ENCODE measurements at places on chromosomes 16 and 17.

- no peak for DNase-seq
These were observed 3.5 kb upstream of the CES4A start for GRCh38 chr16:66984892-66985311.

DNA sequence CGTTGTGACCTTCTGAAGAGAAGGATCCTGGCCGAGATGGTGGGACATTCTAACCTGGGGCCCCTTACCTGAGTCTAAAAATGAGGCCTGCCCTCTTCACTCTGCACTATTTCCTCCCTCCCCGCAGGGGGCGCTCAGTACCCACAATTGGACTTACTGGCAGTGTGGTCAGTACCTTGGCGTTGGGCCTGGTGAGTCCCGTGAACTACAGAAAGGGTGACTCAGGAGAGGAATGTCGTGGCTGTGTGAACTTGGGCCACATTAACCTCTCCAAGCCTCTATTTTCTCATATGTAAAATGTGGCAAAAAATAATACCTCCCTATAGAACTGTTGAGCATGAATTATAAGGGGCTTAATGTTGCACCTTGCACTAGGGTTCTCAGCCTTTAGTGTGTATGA is 3.9 kb downstream of the RSAD1 start:
- DNase-seq = peak; percentile 88

- DNase-seq = no peak
These were observed 49.1 kb downstream of the TBC1D16 start for GRCh38 chr17:79986411-79987186.

DNA sequence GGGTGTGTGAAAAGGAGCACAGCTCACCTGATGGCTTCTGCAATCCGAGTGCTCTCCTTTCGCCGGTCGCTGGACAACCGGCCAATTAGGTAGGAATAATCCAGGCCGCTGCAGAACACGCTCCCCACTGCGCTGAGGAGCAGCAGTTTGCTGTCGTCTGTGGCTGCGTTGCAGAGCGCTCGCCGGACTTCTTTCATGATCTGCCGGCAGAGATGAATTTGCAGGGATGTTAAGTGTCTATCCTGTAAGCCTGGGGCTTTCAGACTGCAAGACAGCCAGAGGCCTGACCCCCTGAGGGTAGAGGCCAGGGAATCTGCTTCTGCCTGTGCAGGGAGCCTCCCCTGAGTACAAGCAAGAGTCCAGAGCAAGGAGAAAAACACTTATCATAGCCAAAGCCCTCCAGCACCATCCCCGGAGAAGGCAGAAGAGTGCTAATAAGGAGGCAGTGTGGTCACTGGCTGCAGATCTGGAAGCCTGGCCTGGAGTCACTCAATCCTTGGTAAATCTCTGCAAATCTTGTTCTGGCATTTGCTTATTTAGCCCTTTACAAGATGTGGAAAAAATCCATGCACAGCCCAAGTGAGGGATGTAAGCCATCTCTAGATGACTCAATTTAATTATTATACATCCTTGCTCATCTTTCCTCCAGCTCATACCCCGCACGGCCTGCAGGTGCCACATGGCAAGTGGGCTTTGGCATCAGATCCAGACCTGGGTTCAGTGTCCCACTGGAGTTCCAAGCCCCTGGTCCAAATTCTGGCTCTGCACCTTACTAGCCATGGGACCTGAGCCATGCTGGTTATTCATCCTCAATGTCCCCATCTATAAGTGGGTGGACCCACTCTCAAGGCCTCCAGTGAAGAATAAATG is 80.2 kb downstream of the DYNLRB2 start:
- peak; percentile 51 for DNase-seq

DNA sequence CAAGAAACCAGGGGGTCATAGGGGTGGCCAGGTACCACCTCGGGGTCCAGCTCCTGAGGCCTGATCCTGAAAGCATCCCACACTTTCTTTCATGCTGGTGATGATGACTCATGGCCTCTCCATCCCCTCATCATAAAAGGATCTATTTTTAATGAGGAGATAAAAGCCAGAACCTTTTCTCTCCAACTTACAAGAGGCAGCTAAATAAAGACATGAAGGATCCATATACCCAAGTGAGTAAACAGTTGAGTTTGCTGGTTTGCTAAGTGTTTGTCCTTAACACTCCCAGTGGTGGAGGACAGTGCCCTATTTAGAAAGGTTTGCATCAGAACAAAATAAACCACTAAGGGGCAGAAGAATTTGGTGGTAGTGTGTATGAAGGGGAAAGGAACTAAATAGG is 383.8 kb downstream of the GRIN2A start:
- DNase-seq = no peak

DNA sequence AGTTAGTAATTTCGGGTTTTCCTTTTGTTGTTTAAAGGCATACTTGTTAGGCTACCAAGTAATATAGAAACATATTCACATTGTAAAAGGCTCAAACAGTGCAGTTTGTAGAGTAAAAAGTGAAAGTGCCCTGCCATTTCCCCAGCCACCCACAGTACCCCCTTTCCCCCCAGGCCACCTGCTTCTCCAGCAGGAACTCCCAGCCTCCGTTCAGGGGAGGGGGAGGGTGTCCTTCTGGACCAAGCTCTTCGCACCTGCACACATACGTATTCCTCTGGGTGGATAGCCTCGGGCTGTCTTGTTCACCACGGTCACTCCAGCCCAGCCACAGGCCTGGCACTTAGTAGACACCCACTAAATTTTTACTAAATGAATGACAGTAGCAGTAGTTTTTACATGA is 144.5 kb downstream of the CLEC16A start:
- DNase-seq = no peak

DNA sequence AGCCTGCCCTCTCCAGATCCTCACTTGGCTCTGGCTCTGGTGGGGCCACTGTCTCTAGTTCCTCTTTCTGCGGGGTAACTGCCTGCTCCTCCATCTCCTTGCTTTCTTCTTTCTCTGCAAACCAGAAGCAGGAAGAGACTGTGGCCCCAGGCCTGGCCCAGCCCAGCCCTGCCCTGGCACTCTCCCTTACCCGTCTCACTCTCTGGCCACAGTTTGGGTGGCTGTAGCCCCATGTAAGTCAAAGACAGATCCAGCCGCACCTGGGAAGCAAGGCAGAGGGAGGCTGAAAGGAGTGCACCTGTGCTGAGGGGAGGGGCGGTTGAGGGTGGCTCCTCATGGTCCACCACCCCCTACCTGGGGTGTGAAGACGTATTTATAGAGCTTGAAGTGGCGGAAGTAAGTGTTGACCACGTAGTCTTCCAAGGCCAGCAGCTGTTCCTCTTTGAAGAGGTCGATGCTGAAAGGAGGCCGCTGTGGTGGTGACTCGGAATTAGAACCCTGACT is 2.8 kb downstream of the CFAP119 start:
- no peak for DNase-seq

DNA sequence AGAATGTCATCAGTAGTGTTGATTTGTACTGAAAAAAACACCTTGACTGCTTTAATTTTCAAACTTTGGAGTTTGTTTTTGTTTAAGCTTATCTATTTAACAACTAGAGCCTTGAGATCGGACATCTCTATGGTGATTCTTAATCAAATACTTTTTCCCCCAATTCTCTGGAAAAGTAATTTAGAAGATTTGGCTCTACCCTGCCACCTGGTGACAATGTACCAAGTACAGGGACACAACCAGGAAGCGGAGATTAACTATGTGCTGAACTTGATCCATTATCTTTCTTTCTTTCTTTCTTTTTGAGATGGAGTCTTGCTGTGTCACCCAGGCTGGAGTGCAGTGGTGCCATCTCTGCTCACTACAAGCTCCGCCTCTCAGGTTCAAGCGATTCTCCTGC is 30.8 kb downstream of the USP43 start:
- peak; percentile 27 for DNase-seq

- DNase-seq = no peak
These were observed 35.4 kb upstream of the ADORA2B start for GRCh38 chr17:15909481-15909991.

GRCh38 chr17:58521680-58522079 is 7.2 kb upstream of the MTMR4 start:
- no peak for DNase-seq

DNA sequence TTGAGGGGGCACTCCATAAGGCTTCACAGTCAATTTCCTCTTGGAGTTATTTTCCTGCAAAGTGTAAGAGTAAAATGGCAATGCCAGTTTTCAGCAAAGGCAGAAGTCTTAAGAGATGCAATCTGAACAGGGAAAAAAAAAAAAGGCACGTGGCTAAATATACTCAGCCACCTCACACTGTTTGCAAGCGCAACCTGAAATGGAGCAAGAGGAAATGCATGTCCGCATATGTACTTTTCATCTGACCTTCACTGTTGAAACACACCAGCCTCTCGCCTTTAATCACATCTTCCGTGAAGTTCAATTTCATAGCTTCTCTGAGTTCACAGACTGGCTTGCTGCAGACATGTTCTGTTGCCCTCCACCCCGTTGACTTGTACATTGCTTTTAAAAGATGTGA is 101.4 kb downstream of the KATNIP start:
- DNase-seq = no peak

DNA sequence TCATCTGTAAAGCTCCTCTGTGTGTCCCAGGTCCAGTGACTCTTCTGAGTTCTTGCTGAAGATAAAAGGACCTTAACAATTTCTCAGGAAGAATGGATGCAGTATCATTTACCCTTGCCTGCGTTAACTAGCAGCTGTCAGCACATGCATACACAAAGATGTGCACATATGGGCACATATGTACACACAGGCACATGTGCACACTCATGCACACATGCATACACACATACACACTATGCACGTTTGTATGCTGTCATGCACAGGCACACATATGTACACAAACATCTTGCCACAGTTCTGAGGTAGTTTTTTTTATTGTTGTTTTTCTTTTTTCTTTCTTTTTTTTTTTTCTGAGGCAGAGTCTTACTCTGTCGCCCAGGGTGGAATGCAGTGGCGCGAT is 24.9 kb downstream of the GP2 start:
- DNase-seq = no peak

GRCh38 chr16:79656553-79657115 is 56.1 kb upstream of the MAF start:
- DNase-seq = peak; percentile 38

- DNase-seq = no peak
These were observed 22.7 kb downstream of the UNC13D start for GRCh38 chr17:75821552-75821951.

GRCh38 chr16:53612003-53612402 is 91.7 kb downstream of the RPGRIP1L start:
- no peak for DNase-seq

DNA sequence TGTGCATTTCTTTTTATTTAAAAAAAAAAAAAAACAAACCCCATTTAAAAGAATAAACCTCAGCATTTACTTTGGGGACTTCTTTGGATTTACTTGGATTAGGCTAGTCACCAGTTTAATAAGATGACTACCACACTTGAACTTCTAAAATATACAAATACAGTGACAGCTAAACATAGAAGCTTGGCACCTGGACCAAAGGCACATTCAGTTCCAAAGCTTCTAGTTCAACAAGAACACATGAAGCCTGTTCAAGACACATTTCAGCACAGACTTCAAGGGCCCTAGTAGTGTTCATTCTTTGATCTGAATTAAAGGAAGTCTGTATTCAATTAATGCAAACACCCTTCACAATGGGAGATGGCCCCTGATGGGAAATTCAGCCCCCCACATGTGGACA is 11.6 kb upstream of the ROGDI start:
- DNase-seq = no peak

DNA sequence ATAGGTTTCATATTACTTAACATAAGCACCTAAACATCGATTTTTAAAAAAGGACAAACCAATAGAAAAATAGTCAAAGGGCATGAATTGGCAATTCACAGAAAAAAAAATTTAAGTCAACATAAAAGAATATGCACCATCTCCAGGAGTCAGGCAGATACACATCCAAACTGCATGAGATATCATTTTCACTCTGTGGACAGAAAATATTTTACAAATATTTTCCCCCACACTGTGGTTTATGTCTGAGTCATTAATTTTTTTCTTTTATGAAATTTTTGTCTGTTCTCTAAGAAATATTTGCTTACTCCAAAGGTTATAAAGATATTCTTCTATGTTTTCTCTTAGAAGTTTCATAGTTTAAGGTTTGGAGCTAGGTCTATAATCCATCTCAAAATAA is 74.4 kb upstream of the DNAH17 start:
- no peak for DNase-seq

GRCh38 chr17:53749178-53749577 is 73.5 kb upstream of the KIF2B start:
- DNase-seq = peak; percentile 15

GRCh38 chr16:30998852-30999761 is 11.3 kb downstream of the STX1B start:
- no peak for DNase-seq

DNA sequence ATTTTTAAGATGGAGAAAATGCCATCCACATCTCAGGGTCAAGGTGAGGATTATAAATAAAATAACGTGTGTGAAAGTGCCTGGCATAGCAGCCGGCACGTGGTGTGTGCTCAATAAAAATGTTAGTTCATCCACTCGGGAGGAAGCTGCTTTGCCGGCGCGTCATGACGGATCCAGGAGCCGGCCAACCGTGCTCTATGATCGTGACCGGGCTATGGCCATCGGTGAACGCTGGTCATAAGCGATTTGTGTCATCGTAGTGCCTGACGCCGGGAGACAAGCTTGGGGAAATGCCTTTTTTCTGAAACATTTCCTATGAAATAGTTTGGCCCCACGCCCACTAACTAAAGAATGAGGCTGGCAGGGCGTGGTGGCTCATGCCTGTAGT is 74.0 kb downstream of the CMC2 start:
- DNase-seq = peak; percentile 82

DNA sequence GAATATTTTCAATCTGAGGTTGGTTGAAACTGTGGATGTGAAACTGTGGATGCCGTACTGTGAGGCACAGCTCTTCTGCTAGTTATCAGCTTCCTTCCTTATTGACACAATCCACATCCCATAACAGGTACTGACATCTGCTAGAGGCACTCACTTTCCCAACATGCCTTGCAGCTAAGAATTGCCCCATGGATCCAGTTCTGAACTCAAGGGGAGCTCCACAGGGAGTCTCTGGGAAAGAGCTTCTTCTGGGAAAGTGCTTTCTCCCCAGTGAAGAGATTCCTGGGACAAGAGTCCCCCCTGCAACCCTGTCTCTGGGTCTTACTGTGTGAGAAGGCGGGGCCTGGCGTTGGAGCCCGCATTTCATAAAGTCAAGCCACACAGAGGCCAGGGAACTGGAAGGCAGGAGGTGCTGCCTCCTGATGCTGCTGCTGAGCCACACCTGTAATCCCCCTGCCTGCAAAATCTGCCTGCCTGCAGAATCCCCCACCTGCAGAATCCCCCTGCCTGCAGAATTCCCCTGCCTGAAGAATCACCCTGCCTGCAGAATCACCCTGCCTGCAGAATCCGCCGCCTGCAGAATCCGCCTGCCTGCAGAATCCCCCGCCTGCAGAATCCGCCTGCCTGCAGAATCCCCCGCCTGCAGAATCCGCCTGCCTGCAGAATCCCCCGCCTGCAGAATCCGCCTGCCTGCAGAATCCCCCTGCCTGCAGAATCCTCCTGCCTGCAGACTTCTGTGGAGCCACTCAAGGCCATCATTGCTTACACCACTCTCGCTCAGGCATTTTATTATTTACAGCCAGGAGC is 305.4 kb downstream of the FOXL1 start:
- no peak for DNase-seq

DNA sequence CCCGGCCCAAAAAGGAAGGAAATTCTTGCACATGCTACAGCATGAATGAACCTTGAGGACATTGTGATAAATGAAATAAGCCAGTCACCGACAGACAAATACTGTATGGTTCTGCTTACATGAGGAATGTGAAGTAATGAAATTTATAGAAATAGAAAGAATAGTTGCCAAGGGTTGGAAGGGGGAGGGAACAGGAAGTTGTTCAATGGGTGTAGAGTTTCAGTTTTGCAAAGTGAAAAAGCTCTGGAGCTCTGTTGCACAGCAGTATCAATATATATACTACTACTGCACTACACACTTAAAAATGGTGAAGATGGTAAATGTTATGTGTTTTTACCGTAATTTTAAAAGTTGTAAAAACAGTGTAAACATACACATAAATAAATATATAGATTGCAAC is 43.7 kb downstream of the PKD1L3 start:
- DNase-seq = no peak

Data from eye (tissue), 1 donor.